ENCODE measurements at places on chromosomes 1 and 21. TPM values are rescaled to one million over a fixed set of nuclear protein-coding genes. Genes with fewer than 3 reads are reported as not detected.

DNA sequence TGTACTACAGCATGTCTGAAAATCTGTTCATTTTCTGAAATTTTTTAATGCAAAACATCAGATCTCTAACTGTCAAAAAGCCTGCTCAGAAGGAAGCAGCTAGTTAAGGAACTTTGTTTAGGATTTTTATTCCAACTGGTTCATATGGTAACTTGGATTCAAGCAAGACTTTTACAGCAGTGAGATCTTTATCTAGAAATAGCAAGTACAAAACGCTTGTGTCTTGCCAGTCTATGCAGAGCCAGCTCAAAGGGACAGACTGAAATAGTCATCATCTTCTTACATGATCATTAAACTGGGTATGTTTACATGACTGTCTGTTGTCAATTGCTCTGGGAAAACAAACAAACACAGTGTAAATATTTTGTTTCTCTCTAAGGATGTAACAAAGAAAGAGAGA lies 37.6 kb downstream of the DDAH1 start:
- no peak overlapping the region for H3K27ac ChIP-seq
- no peaks in the 10 kb centered on the region for H3K4me1 ChIP-seq
- no peak overlapping the region for H3K4me3 ChIP-seq

- H3K4me3 ChIP-seq: no peak overlapping the region
- H3K36me3 ChIP-seq: no peaks in the 10 kb centered on the region
- no peak for DNase-seq
- H3K27me3 ChIP-seq: peaks cover 5% of the 10 kb centered on the region
- H3K4me1 ChIP-seq: no peaks in the 10 kb centered on the region
These were observed 22.9 kb upstream of the LMO4 start for GRCh38 chr1:87305762-87306161.

DNA sequence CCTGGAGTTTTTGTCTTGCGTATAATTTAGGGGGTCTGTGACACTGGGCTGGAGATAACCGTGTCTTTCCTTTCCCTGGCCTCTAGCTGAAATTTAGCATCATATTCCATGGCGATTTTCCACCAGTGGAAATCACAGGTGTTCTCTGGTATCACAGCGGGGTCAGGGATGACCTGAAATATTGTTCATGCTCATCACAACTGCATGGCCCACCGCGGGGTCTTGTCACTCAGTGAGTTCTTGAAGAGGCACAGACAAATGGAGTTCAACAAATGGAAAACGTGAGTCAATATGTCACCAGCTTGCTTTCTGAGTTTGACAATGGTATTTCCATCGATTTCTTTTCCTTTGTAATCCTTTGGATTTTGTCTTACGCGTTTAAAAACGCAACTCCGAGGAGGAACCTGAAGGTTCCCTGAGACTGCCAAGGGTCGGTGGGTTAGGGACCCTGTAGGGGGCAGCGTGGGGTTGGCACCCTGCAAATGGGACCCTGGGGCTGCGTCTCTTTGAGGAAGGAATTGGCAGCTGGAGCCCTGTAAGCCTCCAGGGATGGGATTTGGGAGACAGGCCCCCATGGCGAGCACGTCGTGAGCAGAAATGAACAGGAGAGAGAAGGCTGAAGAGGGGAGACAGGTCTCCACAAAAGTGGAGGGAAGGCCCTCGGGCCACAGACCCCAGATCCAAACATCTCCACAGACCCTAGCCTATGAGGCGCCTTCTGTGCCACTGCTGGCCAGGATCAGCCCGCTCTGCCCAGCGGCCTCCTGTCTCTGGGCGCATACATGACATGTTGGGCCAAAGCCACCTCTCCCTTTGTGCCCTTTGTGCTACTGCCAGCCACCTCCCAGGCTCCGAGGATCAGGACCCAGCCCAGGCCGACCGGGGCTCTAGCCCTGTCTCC lies 32.1 kb upstream of the RUNX3 start:
- peak overlapping the region; percentile 98 for H3K27ac ChIP-seq
- peaks cover 63% of the 10 kb centered on the region for H3K36me3 ChIP-seq
- H3K4me1 ChIP-seq: peaks cover 86% of the 10 kb centered on the region
- H3K4me3 ChIP-seq: peak overlapping the region; percentile 92
- peak; percentile 44 for DNase-seq

DNA sequence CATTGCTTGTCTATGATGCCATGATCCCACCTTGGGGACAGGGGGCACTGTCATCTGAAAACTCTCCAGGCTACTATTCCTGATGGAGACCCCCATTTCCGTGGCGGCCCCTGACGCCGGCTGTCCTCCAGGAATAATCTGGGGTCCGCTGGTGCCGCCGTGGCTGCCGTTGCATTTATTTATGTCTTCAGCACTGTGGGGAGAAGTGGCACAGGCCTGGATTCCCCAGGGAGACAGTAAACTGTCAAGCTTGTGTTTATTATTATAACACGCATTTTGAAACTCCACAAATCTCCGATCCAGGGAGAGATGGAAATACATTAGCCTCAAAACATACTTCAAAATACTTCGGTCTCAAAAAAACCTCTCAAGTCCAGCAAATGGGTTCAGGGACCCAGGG lies 126.9 kb upstream of the C1orf174 start:
- no peak overlapping the region for H3K4me3 ChIP-seq
- H3K27me3 ChIP-seq: peaks cover 4% of the 10 kb centered on the region
- no peak for DNase-seq
- no peak overlapping the region for H3K27ac ChIP-seq

Gene USP24
- 39.7 TPM for total RNA-seq

GRCh38 chr1:205258261-205258691 lies 30.5 kb downstream of the TMCC2 start:
- DNase-seq: no peak
- H3K27me3 ChIP-seq: no peaks in the 10 kb centered on the region
- H3K27ac ChIP-seq: no peak overlapping the region
- peaks cover 44% of the 10 kb centered on the region for H3K4me1 ChIP-seq
- H3K36me3 ChIP-seq: peaks cover 36% of the 10 kb centered on the region
